Cortex of kidney (tissue), 1 donor: ENCODE measurements at places on chromosomes 7 and 10.

DNA sequence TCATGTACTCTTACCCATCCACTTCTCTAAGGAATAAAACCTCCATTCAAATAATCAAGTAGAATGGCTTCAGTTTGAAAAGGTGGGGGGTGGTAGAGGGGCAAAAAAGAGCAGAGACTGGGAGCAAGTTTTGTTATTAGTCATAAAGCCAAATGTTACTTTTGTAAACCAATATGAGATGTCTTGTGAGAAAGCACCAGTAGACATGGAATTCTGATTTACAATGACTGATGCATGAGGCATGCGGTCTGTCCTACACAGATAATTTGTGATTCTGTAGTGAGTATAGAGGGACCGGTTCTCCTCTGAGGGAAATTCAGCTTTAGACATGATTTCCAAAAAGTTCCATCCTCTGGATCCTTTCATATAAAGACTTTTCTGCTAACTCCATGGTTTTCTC, 12.9 kb upstream of the ABCA13 start:
- DNase-seq, result no peak

DNA sequence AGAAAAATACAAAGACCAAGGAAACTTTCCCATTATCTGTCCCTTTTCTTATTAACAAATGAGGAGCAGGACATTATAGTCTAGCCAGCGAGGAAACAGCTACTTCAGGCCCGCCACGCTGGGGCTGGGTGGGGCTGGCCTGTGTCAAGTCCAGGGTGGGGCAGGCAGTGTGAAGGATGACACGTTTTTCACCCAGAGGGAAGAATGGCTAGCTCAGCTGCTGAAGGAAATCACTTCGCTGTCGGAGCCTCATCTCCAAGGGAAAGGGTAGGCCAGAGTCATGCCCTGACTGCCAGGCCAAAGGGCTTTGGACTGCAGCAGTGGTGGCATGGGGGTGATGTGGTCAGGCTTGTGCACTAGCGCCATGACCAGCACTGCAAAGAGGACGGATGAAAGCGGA, 24.4 kb downstream of the COL13A1 start:
- DNase-seq, result no peak

DNA sequence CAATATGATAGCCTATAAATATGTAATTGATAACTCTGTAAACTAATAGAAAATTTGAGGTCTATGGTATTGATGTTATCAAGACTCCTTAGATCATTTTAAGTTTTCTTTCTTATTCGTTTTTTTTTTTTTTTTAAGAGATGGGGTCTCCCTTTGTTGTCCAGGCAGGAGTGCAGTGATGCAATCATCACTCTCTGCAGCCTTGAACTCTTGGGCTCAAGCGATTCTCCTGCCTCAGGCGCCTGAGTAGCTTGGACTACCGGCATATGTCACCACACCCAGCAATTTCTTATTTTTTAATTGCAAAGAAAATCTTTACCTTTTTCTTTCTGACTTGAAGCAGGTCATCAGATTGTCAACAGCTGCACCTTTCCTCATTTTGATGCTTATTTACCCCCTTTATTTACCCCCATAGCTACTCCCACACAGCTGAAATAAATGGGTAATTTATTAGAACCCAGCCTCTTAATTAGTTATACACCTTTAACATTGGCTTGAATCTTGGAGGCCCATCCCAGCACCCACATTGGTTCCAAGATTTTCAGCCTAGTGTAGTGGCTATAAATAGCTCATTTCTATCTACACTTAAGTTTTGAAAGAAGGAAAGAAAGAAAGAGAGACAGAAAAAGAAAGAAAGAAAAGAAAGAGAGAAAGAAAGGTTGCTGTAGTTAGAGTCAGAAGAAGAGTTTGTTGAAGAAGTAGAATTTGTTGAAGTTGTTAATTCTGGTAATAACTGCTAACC, 38.3 kb downstream of the ARL4A start:
- no peak for DNase-seq

DNA sequence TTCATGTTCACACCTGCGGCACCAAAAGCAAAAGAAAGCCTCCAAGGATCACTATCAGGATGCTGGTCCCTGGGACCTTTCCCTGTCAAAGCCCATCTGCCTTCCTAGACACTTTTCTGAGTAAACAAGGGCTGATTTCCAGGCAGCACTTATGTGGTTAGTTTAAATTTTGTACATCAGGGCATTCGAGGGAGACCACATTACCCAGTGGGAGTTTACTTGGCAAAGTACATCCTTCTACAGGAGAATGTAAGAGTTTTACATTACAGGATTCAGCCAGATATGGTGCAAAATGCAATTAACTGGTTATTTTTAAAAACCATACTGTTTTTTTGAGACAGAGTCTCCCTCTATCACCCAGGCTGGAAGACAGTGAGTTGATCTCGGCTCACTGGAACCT, 132.1 kb downstream of the CSTF2T start:
- no peak for DNase-seq

DNA sequence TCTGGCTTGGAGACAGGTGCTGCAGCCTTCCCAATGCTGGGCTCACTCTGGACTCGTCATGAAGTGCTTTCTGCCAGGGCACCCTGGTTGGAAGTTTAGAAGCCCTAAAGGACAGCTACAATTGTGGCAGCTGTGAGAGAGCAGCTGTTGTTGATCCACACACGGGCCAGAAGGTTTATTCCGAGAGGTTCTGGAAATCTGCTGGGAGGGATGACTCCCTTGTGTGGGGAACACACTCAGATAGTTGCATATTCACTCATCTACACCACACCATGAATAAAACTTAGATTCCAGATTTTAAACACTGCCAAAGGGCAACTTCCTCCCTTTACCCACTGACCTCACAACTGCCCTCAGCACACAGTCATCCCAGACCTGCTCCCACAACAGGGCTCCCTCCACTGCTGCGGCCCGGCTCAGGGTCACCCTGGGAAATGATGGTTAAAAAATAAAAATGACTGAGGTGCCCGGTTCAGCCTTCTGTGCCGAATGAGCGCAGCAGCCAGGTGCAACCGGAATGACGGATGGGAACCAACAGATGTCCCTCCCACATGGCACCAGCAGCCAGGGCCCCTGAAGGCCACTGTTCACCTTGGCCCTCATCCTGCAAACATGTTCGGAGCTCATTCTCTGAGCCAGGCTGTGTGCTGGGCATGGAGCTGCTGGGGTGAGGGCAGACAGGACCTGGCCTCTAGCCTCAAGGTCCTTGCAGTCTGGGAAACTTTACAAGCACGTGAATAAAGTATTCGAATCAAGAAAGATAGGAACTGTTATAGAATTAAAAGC, 40.2 kb downstream of the ASB13 start:
- no peak for DNase-seq

DNA sequence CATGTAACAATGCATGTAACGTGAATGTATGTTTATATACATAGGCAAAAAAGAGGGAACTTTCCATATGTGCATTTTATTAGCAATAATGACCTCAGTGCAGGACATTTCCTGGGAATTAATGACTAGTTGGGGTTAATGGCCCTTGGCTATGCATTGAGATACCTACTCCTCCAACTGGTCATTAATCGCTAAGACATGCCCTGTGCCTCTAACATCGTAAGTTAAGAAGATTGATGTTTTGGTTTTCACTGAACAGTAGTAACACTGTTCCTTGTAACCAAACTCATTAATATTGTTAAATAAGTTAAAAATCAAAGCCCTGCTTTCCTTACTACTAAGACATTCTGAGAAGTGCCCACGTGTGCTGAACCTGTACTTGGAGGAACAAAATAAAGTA, 61.7 kb downstream of the SEMA3D start:
- no peak for DNase-seq

DNA sequence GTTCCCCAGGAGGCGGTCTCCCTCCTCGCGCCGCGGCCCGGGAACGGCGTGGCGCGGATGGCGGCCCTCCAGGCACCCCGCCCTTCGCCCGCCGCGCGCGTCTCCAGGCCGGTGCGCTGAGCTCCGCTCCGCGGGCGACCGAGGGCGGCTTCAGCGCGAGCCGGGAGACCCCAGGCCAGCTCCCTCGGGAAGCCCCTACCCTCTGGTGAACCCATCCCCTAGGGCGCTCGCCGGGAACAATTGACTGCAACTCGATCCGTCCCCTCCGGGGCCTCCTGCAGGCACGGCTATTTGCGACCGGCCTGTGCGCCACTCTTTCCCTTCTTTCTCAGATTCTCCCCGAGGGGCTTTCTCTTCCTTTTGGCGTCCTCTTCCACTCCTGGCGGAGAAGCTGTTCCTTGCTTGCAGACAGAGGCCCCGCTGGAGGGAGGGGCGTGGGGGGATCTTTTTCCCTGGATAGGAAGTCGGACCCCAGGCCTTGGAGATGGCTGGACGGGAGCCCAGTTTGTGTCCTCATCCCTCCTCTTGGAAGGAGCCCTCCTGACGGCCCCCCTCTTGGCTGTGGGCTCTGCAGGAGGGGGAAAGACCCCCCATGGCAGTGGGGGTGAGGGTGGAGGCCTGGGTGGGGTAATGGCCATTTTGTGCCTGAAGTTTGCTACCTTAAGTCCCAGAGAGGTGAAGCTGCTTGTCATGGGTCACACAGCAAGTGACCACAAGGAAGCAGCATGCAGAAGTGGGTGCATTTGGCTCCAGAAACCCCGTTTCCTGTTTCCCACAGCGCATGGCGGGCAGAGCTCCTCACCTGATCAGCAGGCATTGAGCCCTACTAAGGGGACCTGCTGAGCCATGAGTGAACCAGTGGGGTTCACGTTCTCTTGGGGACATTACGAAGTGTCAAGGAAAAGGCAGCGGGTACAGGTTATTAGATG, 171.2 kb upstream of the TNRC18 start:
- no peak for DNase-seq
